HCT116 (cell line): ENCODE measurements at places on chromosomes 2 and 18. TPM values are rescaled to one million over a fixed set of nuclear protein-coding genes. Genes with fewer than 3 reads are reported as not detected.

SMAD2 gene
- 130 TPM for total RNA-seq

UPP2 gene
- not detected for total RNA-seq

CNTNAP5 gene
- not detected for total RNA-seq

KLHL29 gene
- total RNA-seq = 16.7 TPM

RAB27B gene
- 2.2 TPM for total RNA-seq

SNTG2 gene
- not detected for total RNA-seq

UNC80 gene
- total RNA-seq = not detected

TMEM182 gene
- total RNA-seq = 8.4 TPM

TTN gene
- 0.05 TPM for total RNA-seq

FAM210A gene
- total RNA-seq = 26.2 TPM
